ENCODE measurements at places on chromosomes 16 and 17. TPM values are rescaled to one million over a fixed set of nuclear protein-coding genes. Genes with fewer than 3 reads are reported as not detected.

The SOST gene
- not detected for total RNA-seq

The SRSF2 gene
- 404 TPM for total RNA-seq

The SKAP1 gene
- total RNA-seq: 0.08 TPM

The CDH3 gene
- total RNA-seq: 0.39 TPM

The CLEC3A gene
- total RNA-seq: not detected

The PAFAH1B1 gene
- 214 TPM for total RNA-seq

The FN3K gene
- 6.6 TPM for total RNA-seq

The HSF5 gene
- not detected for total RNA-seq

The RNF151 gene
- total RNA-seq: not detected

The GPR142 gene
- not detected for total RNA-seq

The TBC1D3I gene
- 0.29 TPM for total RNA-seq

The ANKFN1 gene
- total RNA-seq: not detected

The TMIGD1 gene
- total RNA-seq: not detected

The UQCRC2 gene
- 176 TPM for total RNA-seq

The MYOCD gene
- 3.0 TPM for total RNA-seq

The KRTAP2-1 gene
- not detected for total RNA-seq

The CHST4 gene
- total RNA-seq: 0.08 TPM

The KRTAP16-1 gene
- total RNA-seq: not detected

The NPIPB13 gene
- total RNA-seq: 3.0 TPM

The ALDH3A1 gene
- 843 TPM for total RNA-seq

The PERCC1 gene
- total RNA-seq: not detected

The BICDL2 gene
- total RNA-seq: not detected

The RNF157 gene
- 8.7 TPM for total RNA-seq

The SGCA gene
- total RNA-seq: 2.7 TPM

The CCDC154 gene
- total RNA-seq: 0.57 TPM

The ZNF423 gene
- 0.16 TPM for total RNA-seq

The TXNDC11 gene
- total RNA-seq: 37.7 TPM

The CA5A gene
- total RNA-seq: not detected

The ATXN7L3 gene
- 64.7 TPM for total RNA-seq

The CCL18 gene
- not detected for total RNA-seq

The TMEM220 gene
- 3.0 TPM for total RNA-seq

The KCNJ12 gene
- total RNA-seq: 1.1 TPM

The KRTAP2-3 gene
- 0.12 TPM for total RNA-seq

The AXIN1 gene
- 32.4 TPM for total RNA-seq

The ZNF213 gene
- total RNA-seq: 11.1 TPM
